Dermis microvascular lymphatic vessel endothelial cell (primary cell): ENCODE measurements at places on chromosomes 1 and 21. TPM values are rescaled to one million over a fixed set of nuclear protein-coding genes. Genes with fewer than 3 reads are reported as not detected.

The HAPLN2 gene
- total RNA-seq: 0.13 TPM in 1 of 2 replicates, not detected in the other

DNA sequence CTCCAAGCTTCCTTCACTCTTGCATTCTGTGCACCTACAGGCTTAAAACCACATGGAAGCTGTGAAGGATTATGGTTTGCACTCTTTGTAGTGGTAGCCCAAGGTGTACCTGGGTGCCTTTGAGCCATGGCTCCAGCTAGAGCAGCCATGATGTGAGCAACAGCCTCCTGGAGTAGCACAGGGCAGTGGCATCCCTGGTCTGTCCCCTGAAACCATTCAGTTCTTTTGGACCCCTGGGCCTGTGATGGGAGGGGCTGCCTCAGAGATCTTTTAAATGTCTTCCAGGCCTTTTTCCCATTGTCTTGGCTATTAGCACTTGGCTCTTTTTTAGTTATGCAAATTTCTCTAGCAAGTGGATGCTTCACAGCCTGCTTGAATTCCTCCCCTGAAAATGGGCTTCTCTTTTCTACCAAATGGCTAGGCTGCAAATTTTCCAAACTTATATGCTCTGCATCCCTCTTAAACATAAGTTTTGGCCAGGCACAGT, 47.4 kb downstream of the CLCA4 start:
- DNase-seq: no peak

- DNase-seq: no peak
Measured at GRCh38 chr1:26856181-26856580, 6.8 kb upstream of the SFN start.

DNA sequence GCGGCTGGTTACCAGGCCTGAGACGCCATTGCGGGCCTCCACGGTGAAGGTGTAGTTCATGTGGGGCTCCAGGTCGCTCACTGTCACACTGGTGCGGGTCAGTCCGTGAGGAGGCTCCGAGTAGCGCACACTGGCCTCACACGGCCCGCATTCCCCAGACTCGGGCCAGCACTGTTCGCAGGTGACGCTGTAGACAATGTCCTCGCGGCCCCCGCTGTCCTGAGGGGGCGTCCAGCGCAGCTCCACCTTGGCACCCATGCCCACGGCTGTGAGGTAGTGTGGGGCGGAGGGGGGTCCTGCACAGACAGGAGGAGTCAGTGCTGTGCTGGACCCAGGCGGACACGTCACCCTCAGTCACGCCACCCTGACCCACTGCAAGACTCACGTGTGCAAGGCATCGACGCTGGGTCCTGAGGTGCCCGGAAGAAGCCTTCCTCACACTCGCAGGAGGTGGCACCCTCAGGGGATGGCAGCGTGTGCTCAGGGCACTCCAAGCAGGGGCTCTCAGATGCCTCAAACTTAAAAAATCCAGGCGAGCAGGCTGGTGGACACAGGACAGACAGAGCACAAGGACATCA, 17.9 kb downstream of the EPHA2 start:
- DNase-seq: no peak

GRCh38 chr1:180849031-180849775, 63.5 kb upstream of the KIAA1614 start:
- no peak for DNase-seq

- no peak for DNase-seq
Measured at GRCh38 chr1:229431284-229432115, 2.4 kb downstream of the ACTA1 start.

The IL6R gene
- total RNA-seq: 11.3 and 12.7 TPM in 2 replicates
